ENCODE measurements at places on chromosomes 7 and 10. TPM values are rescaled to one million over a fixed set of nuclear protein-coding genes. Genes with fewer than 3 reads are reported as not detected.

DNA sequence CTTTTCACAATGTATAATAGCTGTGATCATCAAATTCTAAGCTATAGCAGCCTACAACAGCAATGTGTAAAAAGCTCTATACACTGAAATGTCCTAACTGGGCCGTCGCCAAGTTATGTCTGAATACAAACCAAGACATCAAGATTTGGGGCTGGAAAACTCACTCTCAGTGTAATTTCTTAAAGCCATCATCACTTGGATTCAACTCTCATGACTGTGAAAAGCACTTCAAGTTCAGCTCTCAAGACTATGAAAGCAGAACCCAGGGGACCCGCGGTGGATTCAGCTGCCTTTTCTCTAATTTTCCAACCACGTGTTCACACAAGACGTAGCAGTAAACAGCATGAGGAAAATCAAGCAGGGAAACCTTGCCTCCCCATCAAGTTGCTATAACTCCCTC is 15.8 kb upstream of the ZNRF2 start:
- DNase-seq: no peak

The TDRD1 gene
- 0.23 TPM for total RNA-seq

DNA sequence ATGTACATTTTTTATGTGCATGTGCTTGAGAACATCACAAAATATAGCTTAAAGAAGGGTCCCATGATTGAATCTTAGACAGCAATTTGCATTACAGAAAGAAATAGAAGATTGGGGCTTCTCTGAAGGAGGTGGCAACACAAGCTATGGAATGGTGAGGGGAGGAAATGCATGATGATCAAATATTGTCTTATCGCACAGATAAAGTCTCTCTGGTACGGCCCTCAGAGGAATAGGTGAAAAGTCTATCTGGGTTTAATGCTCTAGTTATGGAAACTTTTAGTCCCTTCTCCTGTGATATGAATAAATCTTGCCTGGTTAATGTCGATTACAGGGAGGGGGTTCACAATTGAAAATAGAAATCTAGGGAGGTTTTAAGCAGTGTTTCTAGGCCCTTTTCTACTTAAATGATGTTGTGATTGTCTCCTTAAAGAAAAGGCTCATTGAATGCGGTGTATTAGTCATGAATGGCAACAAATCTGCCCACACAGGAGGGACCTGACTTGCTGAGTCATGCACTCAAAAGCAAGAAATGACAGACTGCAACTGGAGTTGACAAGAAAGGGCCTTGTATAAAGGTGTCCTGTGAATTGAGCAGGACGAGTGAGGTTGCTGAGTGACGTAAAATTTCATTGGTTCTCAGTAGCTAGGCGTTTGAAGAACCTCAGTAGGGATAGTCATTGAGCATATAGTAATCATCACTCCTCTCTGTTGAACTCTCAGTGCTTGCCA is 133.4 kb upstream of the CSTF2T start:
- no peak for DNase-seq

The FBXL13 gene
- 4.0 TPM for total RNA-seq

DNA sequence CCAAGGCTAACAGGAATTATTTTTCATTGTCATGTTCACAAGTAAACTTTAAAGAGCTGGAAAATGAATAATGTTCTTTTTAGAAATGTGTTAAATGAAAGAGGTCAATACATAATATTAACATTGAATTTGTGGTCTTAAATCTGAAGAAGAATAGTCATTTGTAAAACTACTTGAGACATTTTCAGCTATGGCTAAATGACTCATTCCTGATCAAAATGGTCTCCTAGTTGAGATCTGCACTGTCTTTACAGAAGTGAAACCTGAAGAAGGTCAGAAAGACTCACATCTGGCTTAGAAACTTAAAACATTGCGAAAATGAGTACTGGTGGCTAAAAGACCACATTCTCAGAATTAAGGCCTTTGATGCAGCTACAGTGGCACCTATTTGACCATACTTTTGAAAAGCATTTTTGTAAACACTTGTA is 5.9 kb downstream of the PIK3CG start:
- DNase-seq: no peak

DNA sequence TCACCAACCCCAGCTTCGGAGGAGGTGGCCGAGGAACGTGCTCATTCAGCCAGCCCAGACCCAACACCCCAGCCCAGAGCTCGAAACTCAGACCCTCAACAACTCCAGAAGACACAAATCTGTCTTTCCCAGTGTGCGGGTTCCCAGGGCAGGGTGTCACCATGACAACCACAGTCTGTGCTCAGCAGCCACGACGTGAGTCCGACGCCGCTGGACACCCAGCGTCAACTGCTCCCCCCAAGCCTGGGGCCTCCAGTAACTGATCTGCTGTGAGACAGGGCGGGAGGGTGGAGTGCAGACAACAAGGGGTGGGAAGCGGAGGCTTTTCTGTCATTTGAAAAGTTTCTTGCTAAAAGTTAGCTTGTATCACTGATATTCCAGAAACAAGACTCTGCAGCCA is 167.2 kb downstream of the MAD1L1 start:
- DNase-seq: no peak

GRCh38 chr10:89926736-89927135 is 225.3 kb downstream of the KIF20B start:
- DNase-seq: no peak

DNA sequence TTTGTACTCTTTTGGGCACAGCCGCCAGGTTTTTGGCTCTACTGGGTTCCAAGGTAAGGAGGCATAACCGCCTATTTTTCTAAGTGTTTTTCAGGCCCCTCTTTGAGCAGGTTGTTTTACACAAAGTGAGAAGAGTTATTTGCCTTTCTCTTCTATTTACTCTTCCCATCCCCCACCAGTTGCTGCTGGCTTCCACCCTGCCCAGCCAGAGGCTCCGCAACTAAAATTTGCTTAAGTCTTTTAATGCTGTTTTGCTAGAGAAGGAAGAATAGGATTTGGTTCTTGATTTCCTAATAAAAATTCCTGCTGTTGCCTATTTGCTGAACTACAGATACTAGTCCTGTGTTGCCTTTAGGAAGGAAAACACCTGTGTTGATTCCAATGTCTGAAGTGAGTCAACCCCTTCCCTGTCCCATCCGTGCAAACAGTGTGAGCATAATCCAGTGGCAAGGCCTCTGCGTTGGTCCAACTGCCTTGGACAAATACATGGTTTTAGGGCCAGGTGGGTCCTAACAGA is 1.9 kb downstream of the PLA2G12B start:
- no peak for DNase-seq

- DNase-seq: no peak
These were observed 73.7 kb downstream of the DKK1 start for GRCh38 chr10:52387744-52388143.

DNA sequence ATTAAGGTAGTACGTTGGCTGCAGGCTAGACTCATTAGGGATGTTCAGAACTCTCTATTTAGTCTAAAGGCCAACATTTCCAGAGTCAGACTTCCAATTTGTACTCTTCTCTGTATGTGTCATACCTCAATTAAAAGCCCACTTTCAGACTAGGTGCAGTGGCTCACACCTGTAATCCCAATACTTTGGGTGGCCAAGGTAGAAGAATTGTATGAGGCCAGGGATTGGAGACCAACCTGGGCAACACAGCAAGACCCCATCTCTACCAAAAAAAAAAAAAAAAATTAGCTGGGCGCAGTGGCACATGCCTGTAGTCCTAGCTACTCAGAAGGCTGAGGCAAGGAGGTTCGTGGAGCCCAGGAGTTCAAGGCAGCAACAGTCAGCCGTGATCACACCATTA is 190.7 kb upstream of the KAT6B start:
- DNase-seq: no peak

DNA sequence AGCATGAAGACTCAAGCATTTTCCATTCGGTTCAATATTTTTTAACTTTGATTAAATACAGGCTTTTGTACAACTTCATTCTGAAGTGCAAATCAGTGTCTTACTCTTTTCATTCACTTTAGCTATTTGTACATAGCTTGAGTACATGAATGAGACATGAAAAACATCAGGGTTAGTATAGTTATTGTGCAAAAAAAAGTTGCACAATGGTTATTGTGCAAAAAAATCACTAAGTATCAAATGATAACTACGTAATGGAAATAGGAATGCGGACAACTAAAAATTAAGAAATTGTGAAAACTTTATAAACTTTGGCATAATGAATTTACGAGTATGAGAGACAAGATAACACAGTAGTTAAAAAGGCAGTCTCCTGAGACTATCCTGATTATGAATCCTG is 442.9 kb downstream of the ARL4A start:
- no peak for DNase-seq

GRCh38 chr10:42551582-42552187 is 86.7 kb downstream of the ZNF33B start:
- no peak for DNase-seq

DNA sequence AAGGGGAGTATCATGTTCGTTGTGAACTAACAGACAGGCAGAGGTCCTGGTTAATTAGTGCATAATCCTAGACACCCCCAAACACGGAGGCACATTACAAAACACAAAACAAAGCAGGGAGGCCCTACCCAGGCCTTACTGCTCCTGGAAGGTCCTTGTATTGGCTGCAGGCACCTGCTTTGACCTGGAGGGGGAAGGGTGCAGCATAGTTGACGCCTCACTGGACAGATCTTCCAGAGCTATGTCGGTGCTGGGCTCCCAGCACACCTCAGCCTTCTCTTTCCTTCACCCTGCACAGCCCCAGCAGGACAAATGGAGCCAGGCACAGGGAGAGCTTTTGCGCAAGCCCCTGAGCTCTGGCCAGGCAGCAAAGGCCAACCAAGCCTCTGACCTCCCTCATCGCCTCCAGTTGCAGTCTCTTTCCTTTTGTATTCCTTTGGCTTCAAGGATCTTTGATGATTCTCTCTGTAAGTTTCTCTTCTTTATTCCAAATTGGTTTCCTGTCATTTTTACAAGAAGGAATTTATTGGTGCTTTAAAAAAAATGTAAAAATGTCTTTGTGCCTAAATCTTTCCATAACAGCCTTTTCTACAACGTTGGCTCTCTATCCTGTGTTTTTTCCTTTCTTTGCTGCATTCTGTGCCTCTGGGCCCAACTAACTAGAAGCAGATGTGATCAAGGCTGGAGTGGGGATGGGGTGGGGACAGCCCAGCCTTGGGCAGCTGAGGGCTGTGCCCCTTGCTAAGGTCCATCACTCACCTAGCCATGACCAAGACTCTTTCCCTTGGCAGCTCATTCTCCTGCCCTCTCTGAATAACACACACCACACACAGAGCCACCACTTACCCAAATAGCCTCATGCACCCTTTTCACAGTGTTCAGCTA is 317.1 kb upstream of the NPVF start:
- no peak for DNase-seq

- DNase-seq: no peak
These were observed 10.8 kb downstream of the GIMAP6 start for GRCh38 chr7:150621376-150621775.

DNA sequence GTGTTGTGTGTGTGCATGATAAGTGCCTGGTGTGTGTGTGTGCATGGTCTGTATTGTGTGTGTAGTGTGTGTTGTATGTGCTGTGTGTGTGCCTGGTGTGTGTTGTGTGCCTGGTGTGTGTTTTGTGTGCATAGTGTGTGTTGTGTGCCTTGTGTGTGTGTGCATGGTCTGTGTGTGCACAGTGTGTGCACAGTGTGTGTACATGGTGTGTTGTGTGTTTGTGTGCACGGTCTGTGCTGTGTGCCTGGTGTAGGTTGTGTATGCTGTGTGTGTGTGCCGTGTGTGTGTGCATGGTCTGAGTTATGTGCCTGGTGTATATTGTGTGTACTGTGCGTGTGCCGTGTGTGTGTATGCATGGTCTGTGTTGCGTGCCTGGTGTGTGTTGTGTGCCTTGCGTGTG is 403.0 kb upstream of the RNF32 start:
- no peak for DNase-seq

DNA sequence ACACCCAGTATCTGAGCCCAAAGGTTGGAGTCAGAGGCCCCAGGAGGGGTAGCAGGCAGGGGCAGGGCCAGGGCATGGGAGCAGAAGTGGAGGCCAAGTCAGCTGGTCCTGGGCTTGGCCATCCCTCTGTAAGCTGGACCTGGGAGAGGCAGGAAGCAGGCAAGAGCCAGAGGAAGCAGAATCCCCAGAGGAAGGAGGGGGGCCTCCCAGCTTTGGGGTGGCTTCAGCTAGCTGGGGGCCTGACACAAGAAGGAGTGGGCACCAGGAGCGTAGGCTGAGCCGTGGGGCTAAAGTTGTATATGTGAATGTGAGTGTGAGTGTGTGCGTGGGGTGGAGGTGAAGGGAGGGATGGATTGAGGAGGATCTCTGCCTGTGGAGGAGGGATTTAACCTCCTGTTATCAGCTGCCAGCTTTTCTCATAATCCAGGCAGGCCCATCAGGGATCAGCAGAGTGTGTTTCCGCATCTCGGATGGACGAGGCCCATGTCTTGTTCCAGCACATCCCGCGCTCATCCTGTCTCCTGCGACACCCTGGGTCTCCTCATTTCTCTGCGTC is 54.0 kb downstream of the NEURL1 start:
- no peak for DNase-seq

The ACTR3C gene
- total RNA-seq: 18.2 TPM

DNA sequence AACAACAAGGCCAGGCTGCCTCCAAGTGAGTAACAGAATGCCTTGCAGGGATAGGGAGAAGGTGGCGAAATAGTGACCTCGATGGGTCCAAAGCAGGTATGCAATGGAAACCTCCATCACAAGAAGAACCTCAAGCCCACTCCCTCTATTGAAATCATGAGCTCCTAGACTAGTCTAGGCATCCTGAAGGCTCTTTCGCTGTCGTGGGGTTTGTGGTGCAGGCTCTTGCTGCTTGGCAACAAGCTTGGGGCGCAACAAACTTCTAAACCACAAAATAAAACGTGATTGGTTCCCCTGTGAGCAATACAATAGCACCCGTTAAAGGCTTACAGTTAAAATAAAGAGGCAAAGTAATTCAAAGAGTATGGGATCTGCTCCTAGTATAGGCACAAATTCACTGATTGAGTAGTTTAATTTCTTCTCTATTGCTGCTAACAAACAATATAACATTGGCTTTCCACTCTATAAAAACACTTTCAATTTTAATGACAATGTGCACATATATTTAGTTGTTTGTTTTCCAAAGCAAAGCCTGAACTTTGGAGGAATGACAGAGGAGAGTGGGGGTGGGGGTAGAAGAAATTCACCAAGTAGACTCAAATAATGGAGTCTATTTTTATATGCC is 64.1 kb downstream of the C10orf67 start:
- no peak for DNase-seq

- DNase-seq: no peak
These were observed 494.1 kb downstream of the SH2D4B start for GRCh38 chr10:81031774-81032173.

GRCh38 chr10:12081879-12082557 is 13.3 kb downstream of the DHTKD1 start:
- DNase-seq: no peak

- no peak for DNase-seq
These were observed 83.1 kb upstream of the AGBL3 start for GRCh38 chr7:134903073-134903790.

GRCh38 chr7:154881026-154881425 is 121.9 kb downstream of the PAXIP1 start:
- no peak for DNase-seq

DNA sequence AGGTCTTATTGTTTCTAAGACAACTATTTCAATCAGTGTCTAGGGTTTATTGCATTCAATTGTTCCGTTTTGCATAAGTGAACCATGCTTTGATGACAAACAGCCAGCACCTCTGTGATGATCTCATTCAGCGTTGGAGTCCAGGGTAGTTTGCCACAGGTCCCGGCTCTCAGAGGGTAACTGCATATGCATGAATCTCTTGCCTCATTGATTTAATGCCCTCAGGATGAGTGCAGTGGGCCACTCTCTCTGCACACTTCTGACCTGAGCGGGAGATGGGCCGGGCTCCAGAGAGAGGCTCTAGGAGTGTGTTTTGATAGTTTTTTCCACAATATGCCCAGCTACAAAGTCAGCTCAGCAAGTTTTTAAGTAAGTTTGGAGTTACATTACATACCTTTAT is 83.9 kb downstream of the HECW1 start:
- DNase-seq: no peak
